ENCODE measurements at places on chromosomes 4 and X. TPM values are rescaled to one million over a fixed set of nuclear protein-coding genes. Genes with fewer than 3 reads are reported as not detected.

The FAT1 gene
- total RNA-seq, result 187 TPM

The MOSPD2 gene
- 9.7 TPM for total RNA-seq

The MGAT4D gene
- total RNA-seq, result not detected

The GABRE gene
- total RNA-seq, result 21.9 TPM

The CD38 gene
- total RNA-seq, result 7.9 TPM

The MAGEA3 gene
- total RNA-seq, result 2.9 TPM

The NMU gene
- 0.97 TPM for total RNA-seq

The PTPN13 gene
- 5.1 TPM for total RNA-seq

The RHOXF2 gene
- not detected for total RNA-seq

The PNMA6A gene
- 4.5 TPM for total RNA-seq

The IL9R gene
- 0.08 TPM for total RNA-seq

The TMSB15C gene
- total RNA-seq, result 0.26 TPM

The PRAF2 gene
- total RNA-seq, result 43.5 TPM

The PCYT1B gene
- not detected for total RNA-seq

The TBX22 gene
- total RNA-seq, result not detected

The SYTL5 gene
- 0.41 TPM for total RNA-seq

The EPGN gene
- total RNA-seq, result not detected

The TSPYL2 gene
- 9.5 TPM for total RNA-seq

The GALNTL6 gene
- 0.05 TPM for total RNA-seq

The FAM9B gene
- total RNA-seq, result not detected

The REPS2 gene
- total RNA-seq, result 0.87 TPM

The PLP1 gene
- not detected for total RNA-seq

The HPSE gene
- 1.6 TPM for total RNA-seq

The MEPE gene
- not detected for total RNA-seq

The ESX1 gene
- total RNA-seq, result not detected

The RTL9 gene
- 0.08 TPM for total RNA-seq

The EGFL6 gene
- total RNA-seq, result not detected

The SOD3 gene
- total RNA-seq, result not detected

The DHRSX gene
- total RNA-seq, result 42.1 TPM

The CITED1 gene
- 0.92 TPM for total RNA-seq

The TMPRSS11A gene
- not detected for total RNA-seq

The TGIF2LX gene
- not detected for total RNA-seq

The DNAAF6 gene
- total RNA-seq, result not detected

The IQCM gene
- not detected for total RNA-seq

The ANOS1 gene
- total RNA-seq, result 0.06 TPM

The S100G gene
- not detected for total RNA-seq

The MAGEA4 gene
- not detected for total RNA-seq

The ETDA gene
- total RNA-seq, result not detected

The F11 gene
- total RNA-seq, result not detected

The RBM47 gene
- 19.5 TPM for total RNA-seq

The NXF2 gene
- total RNA-seq, result not detected

The GYPE gene
- not detected for total RNA-seq

The P2RY4 gene
- total RNA-seq, result not detected

The TRIM60 gene
- not detected for total RNA-seq

The TDO2 gene
- total RNA-seq, result 1.1 TPM

The IL3RA gene
- 0.31 TPM for total RNA-seq

The CLTRN gene
- 1.3 TPM for total RNA-seq

The PFKFB1 gene
- not detected for total RNA-seq

The HPGD gene
- total RNA-seq, result 51.8 TPM

The STARD8 gene
- total RNA-seq, result 1.6 TPM

The SERPINA7 gene
- total RNA-seq, result not detected

The CACNA1F gene
- not detected for total RNA-seq

The ABRAXAS1 gene
- 7.0 TPM for total RNA-seq

The GPM6B gene
- total RNA-seq, result not detected

The PNMA6F gene
- total RNA-seq, result not detected

The NDUFC1 gene
- 81.5 TPM for total RNA-seq

The PCDH18 gene
- not detected for total RNA-seq

Measured in A549 treated with CpdA at 1 μM for 4 hours (cell line).